ENCODE measurements at places on chromosomes 5 and 9.
A peak's percentile ranks its signal among the peaks of the same experiment; 100 is the strongest.

DNA sequence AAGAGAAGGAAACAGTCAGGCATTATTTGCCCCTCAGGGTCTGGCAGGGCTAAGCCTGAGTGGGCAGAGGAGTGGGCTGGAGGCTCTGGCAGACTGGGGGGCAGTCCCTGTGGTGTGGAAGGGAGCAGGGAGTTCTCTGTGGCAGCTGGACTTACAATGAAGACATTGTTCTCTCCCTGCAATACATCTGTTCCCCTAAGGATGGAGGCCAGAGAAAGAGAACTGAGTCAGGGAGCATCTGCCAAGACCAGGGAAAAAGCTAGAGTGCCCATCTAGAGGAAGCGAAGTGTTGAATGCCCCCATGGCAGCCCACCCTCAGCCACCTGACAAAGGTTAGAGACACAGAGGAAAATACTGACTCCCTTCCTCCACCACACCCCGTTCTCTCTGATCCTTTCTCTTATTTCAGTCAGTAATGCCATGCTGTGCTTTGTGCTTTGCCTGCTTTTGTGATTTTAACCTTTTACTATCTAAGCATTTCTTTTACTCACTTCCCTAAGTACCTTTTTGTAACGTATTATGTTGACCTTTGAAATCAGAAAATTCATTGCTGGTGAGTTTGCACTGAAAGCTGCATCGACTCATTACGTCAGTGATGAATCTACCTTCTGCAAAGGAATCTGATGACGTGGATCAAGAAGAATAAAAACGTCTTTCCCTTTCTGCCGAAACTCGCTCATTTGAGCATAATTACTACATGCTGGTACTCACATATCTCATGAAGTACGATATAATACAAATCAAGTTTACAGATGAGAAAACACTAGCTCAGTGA is 76.0 kb downstream of the ACTL7B start:
- DNase-seq = no peak

GRCh38 chr5:73565969-73566547 is 515 bp downstream of the UTP15 start:
- DNase-seq = no peak

DNA sequence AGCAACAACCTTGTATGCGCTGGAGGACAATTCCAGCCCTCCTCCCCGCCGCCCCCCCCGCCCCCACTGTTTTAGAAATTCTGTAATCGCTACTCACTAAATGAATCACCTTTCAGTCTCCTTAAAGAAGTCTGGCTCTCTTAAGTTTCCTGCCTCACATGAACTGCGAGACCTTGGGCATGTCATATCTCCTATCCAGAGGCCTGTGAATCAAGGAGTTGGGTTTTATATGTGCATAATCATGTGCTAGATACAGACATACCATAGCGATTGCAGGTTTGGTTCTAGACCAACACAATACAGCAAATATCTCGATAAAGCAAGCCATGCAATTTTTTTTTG is 337 bp upstream of the DMAC1 start:
- DNase-seq = no peak

GRCh38 chr5:178826216-178826615 is 33.5 kb upstream of the ZNF354B start:
- DNase-seq = no peak

DNA sequence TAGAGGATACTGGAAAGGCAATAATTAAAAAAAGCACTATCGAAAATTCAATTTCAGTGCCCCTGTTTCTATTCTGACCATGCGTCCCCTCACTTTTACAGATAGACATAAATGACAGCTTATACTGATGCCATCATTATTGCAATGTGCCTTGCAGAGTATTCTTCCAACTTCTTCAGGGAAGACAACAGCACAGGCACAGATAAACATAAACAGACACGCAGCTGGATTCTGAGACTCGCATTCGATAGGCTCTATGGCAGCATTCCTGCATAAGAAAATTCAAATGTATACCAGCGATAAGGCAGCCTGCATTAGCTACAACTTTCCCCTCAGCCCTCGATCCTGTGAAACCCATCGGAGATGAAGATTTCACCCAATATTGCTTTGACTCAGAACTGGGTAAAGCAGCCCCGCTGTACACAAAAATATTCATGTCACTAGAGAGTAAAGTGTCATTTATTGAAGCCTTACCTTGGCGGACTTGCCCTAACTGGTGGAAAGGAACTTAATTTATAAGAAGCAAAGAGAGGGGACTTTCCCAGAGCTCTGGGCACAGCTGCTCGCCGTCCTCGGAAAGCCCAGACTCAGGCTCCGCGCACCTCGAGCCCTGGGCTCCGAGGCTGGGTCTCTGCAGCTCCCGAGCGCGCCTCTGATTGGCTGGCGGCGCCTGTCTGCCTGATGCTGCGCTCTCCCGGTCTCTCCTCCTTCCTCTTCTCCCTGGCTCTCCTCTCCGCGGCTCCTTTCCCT is at the start of gene CDH18:
CDH18 (minus strand) TSS at position 589 of the 750 bp plus-strand sequence. CDS start 149,214 bp downstream, outside the sequence.
- peak; percentile 84 for DNase-seq

- DNase-seq = no peak
Observed at GRCh38 chr5:71662381-71662780, 56.7 kb upstream of the CARTPT start.

GRCh38 chr5:158755986-158756385 is 343.7 kb downstream of the EBF1 start:
- DNase-seq = no peak

DNA sequence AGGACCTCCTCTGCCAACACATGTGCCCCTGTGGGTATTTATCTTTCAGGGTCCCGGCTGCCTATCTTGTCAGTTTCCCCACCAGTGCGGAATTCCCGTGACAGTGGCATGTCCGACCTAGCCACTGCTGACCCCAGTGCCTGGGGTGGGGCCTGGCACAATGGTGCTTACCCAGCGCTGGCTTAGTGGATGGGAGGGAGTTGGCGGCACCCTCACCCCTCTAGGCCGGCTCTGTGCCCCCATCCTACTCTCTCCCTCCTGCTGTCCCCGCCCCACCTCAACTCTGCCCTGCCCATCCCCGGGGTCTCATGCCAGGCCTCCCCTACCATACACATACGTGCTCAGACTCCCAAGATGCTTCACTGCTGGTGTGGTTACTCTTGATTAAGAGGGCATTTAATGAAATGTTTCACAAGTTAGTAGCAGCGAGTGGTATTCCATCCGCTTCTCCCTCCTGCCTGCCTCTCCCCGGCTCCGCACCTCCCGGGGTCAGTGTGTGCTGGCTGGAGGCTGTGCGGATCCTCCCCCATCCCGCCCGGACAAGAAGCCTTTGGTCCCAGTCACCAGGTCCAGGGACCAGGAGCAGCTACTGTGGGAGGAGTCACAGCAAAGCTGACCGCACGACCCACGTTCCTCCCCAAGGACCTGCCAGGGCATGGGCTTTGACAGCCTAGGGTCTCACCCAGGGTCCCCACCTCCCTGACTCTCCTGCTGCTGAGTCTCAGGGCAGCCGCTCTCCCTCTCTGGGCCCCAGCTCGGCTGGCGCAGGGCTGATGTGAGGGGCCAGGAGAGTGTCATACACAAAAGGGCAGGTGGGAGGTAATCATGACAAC is 9.5 kb upstream of the QRFP start:
- DNase-seq = no peak

DNA sequence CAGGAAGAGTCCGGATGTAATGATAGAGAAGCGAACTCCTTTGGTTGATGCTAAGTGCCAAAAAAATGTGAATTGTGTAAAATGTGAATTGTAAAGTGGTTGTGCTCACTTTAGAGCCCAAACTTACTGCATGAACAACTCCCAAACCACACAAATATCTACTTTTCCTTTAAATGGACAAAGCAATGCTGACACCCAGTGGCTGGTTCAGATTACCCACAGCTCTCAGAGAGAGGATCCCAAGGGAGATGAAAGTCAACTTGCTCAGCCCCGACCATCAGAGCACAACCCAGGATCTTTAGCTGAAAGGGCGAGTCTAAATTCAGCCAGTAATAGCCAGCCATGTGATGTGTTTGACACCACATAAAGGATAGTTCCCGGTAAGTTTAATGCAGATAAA is 133.7 kb downstream of the NMUR2 start:
- no peak for DNase-seq

DNA sequence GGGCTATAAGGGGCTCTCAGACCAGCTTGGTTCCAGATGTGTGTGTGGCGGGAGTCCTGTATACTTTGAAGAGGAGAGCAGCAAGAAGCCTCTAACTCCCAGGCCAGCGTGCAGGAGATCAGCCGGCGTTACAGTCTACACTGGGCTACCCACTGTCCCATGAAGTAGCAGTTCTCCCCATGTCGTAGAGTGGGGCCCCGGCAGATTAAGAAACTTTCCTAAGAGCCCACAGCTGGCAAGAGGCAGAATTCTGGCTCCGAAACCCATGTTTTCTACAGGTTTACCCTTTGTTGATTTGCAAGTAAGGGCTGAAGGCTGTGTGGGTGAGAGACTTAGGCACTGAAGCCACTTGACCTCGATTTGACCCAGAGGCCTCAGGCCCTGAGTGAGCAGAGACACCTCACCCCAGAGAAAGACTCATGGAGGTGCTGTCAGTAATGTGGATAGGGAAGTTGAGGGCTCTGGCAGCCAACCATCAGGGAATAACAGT is 881 bp upstream of the B4GALT1 start:
- no peak for DNase-seq

DNA sequence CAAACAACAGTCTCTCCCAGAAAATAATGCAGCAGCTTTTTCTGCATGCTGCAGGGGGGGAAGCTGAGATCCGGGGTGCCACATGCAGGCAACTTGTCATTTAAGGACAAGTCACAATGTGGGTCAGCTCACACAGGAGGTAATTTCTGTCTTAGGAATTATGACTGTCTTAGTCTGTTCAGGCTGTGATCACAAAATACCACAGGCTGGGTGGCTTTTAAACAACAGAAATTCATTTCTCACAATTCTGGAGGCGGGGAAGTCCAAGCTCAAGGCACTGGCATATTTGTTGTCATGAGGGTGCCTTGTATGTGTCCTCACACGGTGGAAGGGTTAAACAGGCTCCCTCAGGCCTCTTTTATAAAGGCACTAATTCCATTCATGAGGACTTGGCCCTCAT is 127.7 kb downstream of the DIRAS2 start:
- DNase-seq = no peak

GRCh38 chr9:112031400-112031799 is 134.8 kb downstream of the UGCG start:
- DNase-seq = no peak

DNA sequence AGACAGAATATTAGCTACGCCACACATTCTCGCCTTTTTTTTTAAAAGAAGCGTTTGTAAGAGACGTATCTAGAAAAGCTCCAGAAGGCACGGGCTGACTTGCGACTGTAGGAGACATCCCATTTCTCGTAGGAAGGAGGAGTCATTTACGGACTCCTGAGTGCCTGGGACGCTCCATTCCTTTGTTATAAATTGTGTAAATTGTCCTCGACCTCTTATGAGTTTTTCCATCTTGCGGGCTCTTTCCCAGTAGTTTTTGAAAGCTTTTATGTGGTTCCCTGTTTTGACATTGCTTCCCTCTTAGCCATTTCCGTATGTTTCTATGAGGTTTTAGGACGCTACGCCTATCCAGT is 1.0 kb downstream of the RABL6 start:
- no peak for DNase-seq

DNA sequence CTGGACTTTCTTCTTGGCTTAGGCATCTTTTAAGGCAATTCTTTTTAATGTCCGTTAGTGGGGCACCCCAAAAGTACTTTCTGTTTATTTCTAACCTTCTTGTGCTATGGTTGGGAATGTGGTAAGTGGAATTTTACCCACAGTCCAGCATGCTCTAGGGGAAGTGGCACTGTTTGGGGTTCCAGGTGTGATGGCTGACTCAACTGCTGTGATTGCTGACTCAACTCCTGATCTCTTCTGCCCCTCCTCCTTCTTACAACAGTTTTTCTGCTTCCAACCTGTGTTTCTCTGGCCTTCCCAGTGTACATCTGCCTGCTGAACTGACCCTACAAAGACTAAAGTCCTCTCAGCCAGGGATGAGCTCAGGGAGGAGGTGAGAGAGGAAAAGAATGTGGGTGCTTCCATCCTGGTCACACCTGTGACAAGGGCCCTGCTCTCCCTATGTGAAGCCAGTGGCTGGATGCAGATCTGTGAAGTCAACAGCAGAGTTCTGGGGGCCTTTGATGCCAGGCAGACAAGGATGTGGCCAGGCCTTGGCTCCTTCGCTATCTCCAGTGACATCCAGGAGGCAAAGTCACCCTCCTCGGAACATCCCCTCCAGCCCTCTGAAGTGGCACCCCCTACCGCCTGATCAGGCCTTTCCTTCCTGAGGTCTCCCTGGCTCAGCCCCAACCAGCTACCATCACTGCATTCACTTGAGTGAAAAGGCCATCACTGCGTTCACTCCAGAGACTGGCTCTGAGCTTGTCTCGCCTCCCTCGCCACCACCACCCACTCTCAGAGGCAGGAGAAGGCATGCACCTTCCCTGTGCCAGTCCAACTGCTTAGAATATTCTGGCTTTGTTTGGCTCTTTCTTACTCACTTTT is 72.2 kb downstream of the C5orf15 start:
- no peak for DNase-seq

GRCh38 chr9:78238046-78239038 is 2.5 kb downstream of the CEP78 start:
- no peak for DNase-seq

GRCh38 chr5:115209279-115209678 is 39.6 kb upstream of the TRIM36 start:
- DNase-seq = no peak

GRCh38 chr5:111116550-111116949 is 24.4 kb downstream of the WDR36 start:
- no peak for DNase-seq

GRCh38 chr5:69103521-69103920 is 9.7 kb downstream of the SLC30A5 start:
- no peak for DNase-seq

DNA sequence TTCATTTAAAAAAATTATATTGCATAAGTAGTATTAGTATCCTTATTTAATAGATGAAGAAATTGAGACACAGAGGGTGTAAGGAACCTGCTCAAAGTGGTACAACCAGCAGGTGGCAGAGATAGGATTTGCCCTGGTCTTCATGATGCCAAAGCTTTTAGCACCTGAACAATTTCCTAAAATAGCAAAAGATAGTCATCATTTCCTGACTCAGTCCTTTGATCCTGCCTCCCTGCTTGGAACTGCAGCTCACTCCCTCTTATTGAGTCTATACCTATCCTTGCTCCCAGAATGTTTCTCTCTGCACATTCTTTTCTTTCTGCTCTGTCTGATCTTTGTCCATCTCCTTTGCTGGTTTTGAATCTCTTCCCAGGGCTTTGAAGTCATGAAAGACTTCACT is 155.8 kb downstream of the FRMD3 start:
- no peak for DNase-seq

- no peak for DNase-seq
Observed at GRCh38 chr9:93674580-93675335, 98.4 kb downstream of the PHF2 start.
